Left ventricle myocardium superior (tissue), 1 donor: ENCODE measurements at places on chromosomes 6 and 20. TPM values are rescaled to one million over a fixed set of nuclear protein-coding genes. Genes with fewer than 3 reads are reported as not detected.

Gene ASF1A
- 22.6 TPM for total RNA-seq

Gene FAM184A
- total RNA-seq, result 2.2 TPM

Gene SLC22A3
- total RNA-seq, result 1.3 TPM

Gene WFDC10B
- not detected for total RNA-seq

Gene RGS17
- 0.05 TPM for total RNA-seq

Gene DSP
- total RNA-seq, result 314 TPM

Gene HRH3
- total RNA-seq, result not detected

Gene PSORS1C2
- total RNA-seq, result not detected

Gene SLC22A2
- total RNA-seq, result not detected

Gene LIN28B
- total RNA-seq, result not detected

Gene ITPA
- total RNA-seq, result 17.2 TPM

Gene CLPSL2
- not detected for total RNA-seq
